Islet precursor cell (in vitro differentiated cells): ENCODE measurements at places on chromosomes 7 and 10.

GRCh38 chr7:106313456-106313901 is 28.7 kb upstream of the NAMPT start:
- DNase-seq = no peak

GRCh38 chr7:158029509-158029908 is 558.1 kb downstream of the PTPRN2 start:
- DNase-seq = no peak

GRCh38 chr7:17027143-17027788 is 145.5 kb upstream of the AGR3 start:
- no peak for DNase-seq

DNA sequence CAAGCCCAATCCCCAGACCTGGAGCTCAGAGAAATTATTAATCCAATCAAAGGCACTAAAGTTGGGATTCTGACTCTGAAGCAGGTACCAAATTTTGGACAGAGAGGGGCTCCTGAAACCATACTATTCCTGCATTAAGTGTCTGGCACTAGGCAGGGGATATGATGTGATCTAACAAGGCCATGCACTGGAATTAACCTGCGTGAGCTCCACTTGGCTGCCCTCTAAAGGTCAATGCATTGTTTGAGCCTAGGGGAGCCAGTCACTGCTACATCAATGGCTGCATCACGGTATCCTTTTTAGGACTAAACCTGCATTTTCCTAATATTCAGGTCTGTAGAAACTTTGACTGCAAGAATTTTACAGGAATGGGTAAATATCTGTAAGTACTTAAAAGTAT is 42.1 kb downstream of the ST8SIA6 start:
- DNase-seq = no peak

GRCh38 chr10:10870523-10871241 is 147.0 kb upstream of the CELF2 start:
- peak; percentile 62 for DNase-seq

DNA sequence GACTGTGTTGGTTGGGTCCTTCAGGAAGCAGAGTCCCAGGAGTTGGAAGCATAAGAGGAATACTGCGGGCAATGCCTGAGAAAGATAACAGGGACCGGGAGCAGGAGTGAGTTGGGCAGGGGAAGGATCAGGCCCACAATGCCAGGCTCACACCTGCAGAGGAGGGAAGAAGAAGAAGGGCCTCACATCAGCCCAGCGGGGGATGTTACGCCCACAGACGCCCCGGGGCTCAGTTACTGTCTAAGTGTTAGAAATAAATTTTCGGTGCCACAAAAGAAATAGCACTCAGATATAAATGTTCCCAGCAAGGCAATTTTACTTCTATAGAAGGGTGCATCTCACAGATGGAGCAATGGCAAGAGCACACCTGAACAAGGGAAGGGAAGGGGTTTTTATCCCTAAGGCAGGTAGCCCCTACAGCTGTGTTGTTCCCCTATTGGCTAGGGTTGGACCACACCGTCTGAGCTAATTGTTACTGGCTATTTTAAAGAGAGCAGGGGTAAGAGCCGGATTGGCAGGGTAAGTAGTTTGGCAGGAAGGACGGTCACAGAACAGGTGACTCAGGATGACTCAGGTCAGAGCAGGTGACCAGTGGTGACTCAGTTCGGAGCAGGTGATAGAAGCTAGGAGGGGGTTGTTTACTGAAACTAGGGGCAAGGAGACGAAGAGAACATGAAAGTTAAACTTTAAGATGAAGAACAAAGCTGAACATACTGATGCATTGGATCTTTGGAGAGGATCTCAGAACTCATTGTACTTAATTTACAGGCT is at the start of gene NOS3:
NOS3 (plus strand) TSS at position 602 of the 771 bp plus-strand sequence. CDS start 2,787 bp downstream, outside the sequence.
- DNase-seq = peak; percentile 93

GRCh38 chr7:2635148-2635668 is 3.4 kb downstream of the TTYH3 start:
- no peak for DNase-seq
